Mammary epithelial cell (primary cell): ENCODE measurements at places on chromosomes 1 and 21. TPM values are rescaled to one million over a fixed set of nuclear protein-coding genes. Genes with fewer than 3 reads are reported as not detected.

DNA sequence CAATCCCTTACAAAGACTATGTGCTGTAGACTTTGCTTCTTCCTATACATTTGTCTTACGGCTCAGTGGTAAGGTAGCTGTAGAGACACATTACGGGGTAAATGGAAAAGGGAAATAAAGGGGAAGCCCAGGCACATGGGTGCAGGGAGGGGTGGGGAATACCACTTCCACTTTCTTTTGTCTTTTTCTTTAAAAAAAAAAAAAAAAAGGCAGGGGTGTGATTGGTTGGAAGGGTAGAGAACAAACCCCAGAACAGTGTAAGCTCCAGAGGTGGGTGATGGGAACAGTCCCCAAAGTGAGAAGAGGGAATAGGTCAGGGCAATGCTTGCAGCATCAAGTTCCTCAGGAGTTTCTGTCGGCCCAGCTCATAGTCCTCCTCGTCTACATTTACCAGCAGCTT is 3.9 kb downstream of the NIT1 start:
- DNase-seq: no peak

The IQCC gene
- polyA plus RNA-seq: 3.4 TPM

The AVPR1B gene
- not detected for polyA plus RNA-seq

The DNASE2B gene
- polyA plus RNA-seq: not detected

DNA sequence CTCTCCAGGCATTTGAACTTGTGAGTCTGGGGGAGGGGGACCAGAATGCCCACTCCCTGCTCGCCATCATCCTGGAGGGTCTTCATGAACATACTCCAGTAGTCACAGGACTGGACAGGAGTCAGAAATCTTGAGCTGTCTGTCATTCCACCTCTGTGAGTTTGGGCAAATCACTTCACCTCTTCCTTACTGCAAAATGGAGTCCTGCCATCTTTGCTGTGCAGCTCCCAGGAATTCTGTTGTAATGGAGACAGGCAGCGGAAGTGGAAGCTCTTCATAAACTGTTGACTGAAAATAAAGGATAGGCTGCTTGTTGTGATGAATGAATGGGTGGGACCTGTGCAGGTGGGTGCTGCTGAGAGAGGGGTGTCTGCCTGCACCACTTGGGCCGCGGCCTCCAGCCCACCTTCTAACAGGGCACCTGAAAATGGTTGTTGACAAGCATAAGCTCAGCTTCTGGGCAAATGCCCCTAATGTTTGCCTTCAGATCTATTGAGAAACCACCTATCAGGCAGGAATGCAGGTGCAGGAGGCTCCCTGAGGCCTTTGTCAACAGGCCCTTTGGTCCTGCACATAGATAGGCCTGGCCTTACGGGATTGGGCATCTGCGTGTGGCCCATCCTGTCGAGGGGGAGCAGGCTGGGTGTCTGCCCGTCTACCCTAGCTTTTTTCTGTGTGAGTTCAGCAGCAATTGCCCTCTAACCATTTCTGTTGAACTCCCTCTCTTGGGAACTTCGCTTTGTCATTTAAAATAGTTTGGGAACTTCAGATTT is 321.0 kb downstream of the RPS6KC1 start:
- no peak for DNase-seq

DNA sequence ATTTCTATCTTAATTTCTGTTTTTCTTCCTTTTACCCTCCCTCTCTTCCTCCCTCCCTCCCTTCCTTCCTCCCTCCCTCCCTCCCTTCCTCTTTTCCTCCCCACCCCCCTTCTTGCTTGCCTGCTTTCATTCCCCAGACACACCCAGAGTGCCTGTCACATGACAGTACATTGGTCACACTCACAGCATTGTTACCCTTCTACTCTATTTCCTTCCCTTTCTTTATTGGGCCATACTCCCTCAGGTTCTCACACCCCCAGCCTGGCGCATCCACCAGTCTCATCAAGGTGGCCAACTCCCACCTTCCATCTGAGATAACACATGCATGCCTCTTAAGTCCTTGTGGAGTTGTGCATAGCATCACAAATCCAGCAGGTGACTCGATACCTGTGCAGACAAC is 10.9 kb downstream of the TMPRSS3 start:
- no peak for DNase-seq

- DNase-seq: no peak
These were observed 21.6 kb upstream of the C1orf159 start for GRCh38 chr1:1137256-1138045.

GRCh38 chr1:201643835-201644104 is 104.8 kb downstream of the NAV1 start:
- DNase-seq: no peak

DNA sequence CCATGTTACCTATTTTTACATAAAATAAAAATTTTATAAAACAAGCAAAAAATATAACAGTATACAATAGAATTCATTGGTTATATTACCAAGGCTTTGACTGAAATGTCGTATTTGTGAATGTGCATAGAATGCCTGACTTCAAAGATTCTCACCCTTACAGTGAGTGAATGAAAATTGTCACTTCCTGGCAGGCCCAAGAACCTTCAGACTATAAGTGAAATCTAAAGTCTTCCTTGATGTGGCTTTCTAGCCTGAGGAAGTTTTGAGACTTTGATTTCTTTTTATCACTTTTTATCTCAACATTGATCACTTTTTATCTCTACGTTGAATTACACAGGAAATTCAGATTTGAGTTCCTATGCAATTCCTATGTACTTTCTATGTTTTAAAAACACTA is 104.7 kb upstream of the KIAA0040 start:
- no peak for DNase-seq

The KRTAP7-1 gene
- polyA plus RNA-seq: not detected

- DNase-seq: no peak
These were observed 8.2 kb upstream of the ASAP3 start for GRCh38 chr1:23492132-23492720.

GRCh38 chr1:94887603-94888171 is 39.2 kb downstream of the CNN3 start:
- DNase-seq: no peak

The KCNE2 gene
- not detected for polyA plus RNA-seq

GRCh38 chr1:36829961-36830360 is 204.4 kb downstream of the GRIK3 start:
- no peak for DNase-seq

GRCh38 chr1:11070876-11071275 is 11.1 kb upstream of the SRM start:
- no peak for DNase-seq

The MARK1 gene
- 5.0 TPM for polyA plus RNA-seq

The C1orf115 gene
- 1.1 TPM for polyA plus RNA-seq

- no peak for DNase-seq
These were observed 1.2 kb upstream of the HIVEP3 start for GRCh38 chr1:41919764-41920397.

DNA sequence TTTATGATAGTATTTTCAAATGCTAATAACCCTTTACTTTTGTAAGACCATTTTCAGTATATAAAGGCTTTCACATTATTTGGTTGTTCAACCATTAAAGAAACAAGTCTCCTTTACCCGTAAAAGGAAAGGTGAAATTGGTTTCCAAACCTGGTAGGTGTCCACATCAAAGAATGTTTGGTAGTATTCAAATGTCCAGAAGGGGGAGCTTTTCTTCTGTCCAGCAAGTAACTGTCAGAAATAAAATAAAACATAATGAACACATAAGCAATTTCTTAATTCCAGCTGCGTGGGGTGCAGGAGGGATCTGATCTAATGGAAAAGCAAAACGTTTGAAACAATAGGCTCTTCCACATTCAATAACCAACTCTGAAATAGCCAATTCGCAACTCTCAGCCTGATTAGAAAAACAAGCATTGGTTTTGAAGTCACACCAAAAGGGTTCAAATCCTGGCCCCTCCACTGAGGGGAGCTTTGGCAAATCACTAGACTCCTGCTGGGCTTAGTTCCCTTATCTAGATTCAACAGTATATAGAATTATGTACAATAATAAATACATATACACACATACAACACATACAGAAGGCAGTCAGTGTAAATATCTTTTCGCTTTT is 11.0 kb downstream of the YIPF1 start:
- DNase-seq: peak; percentile 44

DNA sequence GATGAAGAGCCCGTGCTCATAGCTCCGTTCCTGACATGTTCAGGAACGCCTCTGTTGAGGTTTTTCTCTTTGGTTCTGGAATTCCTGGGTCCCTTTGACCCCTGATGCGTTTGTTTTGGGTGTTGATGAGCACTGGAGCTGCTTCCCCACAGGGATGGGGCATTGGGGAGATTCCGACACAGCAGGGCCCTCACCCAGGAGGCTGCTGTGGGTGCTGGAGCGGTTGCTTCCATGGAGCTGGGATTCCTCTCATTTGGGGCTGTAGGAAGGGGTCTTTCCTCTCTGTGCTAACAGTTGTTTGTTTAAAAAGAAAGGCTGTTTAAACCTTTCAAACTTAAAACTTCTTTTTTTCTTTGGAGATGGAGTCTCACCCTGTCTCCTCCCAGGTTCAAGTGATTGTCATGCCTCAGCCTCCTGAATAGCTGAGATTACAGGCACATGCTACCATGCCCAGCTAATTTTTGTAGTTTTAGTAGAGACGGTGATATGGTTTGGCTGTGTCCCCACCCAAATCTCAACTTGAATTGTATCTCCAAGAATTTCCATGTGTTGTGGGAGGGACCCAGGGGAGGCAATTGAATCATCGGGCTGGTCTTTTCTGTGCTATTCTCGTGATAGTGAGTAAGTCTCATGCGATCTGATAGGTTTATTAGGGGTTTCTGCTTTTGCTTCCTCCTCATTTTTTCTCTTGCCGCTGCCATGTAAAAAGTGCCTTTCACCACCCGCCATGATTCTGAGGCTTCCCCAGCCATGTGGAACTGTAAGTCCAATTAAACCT is 48.9 kb downstream of the SKI start:
- DNase-seq: no peak

GRCh38 chr21:27269644-27270043 is 302.8 kb upstream of the ADAMTS5 start:
- peak; percentile 89 for DNase-seq

DNA sequence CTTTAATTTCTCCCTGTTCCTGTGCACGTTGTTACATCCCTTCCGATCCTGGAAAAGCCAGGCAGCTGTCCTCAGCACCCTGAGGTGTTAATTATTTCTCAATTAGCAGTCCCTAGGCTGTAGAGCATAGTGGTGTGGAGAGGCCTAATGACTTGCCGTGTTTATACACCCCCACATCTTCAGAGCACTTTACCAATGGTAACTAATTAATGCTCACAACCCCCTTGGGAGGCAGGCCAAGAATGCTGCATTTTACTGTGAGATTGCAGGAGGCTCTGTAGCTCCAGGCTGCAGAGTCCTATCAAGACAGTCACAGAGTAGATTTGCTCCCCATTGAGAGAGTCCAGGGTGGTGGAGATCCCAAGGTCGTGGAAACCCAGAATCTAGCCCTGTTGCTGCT is 2.4 kb upstream of the PARS2 start:
- DNase-seq: no peak

The TMEM63A gene
- 17.7 TPM for polyA plus RNA-seq

GRCh38 chr21:32916522-32917099 is 109.1 kb upstream of the OLIG2 start:
- DNase-seq: no peak

GRCh38 chr21:27590271-27590670 is 623.4 kb upstream of the ADAMTS5 start:
- DNase-seq: no peak

- peak; percentile 63 for DNase-seq
These were observed 10.2 kb upstream of the IFI16 start for GRCh38 chr1:158999316-159000069.

The S100A1 gene
- 0.53 TPM for polyA plus RNA-seq

GRCh38 chr1:228354390-228355320 is 52.0 kb downstream of the TRIM11 start:
- peak; percentile 72 for DNase-seq

DNA sequence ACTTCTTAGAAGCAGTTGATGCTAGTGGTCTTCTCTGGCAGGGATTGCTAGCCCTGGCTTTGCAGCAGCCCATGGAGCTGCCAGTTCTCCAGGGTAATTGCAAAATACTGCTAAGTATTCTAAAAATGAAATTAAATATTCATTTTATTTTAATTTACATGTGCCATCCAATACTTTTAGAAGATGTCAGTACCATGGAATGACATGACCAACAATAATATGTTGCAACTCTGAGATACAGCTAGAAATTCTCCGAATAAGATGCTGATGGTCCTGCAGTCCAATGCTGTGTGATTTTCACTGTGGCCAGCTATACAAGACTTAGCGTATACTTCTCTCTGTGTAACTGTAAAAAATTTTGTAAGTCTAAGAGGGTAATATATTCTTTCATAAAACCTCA is 20.0 kb upstream of the WARS2 start:
- no peak for DNase-seq

DNA sequence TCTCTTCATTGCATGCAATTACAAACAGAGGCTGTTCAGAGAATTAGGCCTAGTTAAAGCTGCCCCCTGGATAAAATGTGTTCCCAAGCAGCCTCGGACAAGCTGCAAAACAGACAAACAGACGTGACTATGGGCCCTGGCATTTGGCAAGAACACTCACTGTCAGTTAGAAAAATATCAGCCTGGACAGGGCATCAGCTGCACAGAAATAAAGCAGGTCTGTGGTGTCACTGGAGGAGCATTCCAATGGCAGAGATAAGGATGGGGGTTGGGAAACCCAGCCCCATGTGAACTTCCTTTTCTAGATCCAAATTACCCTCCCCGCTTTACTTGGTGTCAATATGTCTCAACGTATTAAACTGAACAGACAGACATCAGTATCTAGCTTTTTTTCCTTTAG is 177.1 kb downstream of the GPATCH2 start:
- DNase-seq: no peak

The ANGPTL1 gene
- polyA plus RNA-seq: not detected

The BSND gene
- polyA plus RNA-seq: not detected

The SAMSN1 gene
- not detected for polyA plus RNA-seq
